Transverse colon (tissue), 4 donors: ENCODE measurements at places on chromosomes 5 and 9. TPM values are rescaled to one million over a fixed set of nuclear protein-coding genes. Genes with fewer than 3 reads are reported as not detected.

Gene B4GALT1
- 77.8 TPM for total RNA-seq

Gene C5orf63
- total RNA-seq, result 13.0 TPM

Gene RABL6
- 227 TPM for total RNA-seq

Gene CCL28
- 17.1 TPM for total RNA-seq

Gene SYNPO
- 15.5 TPM for total RNA-seq

Gene KIF20A
- total RNA-seq, result not detected

Gene CDX1
- total RNA-seq, result 351 TPM

GRCh38 chr5:95960667-95961616, 709 bp downstream of the ELL2 start:
- DNase-seq, result peak; percentile 88

GRCh38 chr9:137459152-137459600, at the start of gene NSMF:
Gene NSMF (minus strand): TSS chr9:137459334. CDS start chr9:137459102, 232 bp downstream.
- DNase-seq, result peak; percentile 97

GRCh38 chr5:64506567-64507263, 900 bp downstream of the RGS7BP start:
- no peak for DNase-seq

DNA sequence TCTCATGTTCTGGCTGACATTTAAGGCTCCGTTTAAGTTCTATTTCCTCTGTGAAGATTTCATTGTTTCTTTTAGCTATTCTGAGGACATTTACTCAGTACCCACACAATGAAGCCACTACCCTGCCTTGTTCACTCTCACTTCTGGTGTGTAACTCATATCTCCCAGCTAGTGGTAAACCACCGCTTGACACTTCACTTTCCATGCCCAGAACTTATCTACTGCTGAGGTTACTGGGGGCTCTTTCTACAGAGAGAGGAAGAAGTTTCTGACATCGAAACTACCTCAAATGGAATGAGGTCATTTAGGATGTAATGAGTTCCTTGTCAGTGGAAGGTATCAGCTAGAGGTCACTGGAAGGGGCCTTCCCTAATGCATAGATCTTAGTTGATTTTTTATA, 501.5 kb downstream of the DMAC1 start:
- no peak for DNase-seq

- peak; percentile 35 for DNase-seq
Measured at GRCh38 chr9:134138292-134138691, 2.4 kb downstream of the WDR5 start.

DNA sequence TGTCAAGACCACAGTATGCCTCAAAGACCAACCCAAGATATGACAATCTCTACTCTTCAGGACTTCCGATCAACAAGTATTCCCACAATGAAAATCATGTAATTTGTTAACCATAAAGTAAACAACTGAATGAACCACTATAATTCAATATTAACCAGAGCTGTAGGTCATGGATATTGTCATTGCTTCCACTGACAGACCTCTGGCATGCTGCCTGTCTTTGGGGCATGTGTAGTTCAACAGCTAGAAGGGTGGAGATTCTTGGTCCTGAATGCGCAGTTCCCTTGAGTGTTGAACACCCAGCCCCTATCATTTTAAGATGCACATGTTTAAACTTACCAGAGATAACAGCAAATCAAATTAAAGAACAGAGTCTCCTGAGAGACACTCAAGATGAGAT, 283.0 kb downstream of the CEMIP2 start:
- DNase-seq, result no peak

DNA sequence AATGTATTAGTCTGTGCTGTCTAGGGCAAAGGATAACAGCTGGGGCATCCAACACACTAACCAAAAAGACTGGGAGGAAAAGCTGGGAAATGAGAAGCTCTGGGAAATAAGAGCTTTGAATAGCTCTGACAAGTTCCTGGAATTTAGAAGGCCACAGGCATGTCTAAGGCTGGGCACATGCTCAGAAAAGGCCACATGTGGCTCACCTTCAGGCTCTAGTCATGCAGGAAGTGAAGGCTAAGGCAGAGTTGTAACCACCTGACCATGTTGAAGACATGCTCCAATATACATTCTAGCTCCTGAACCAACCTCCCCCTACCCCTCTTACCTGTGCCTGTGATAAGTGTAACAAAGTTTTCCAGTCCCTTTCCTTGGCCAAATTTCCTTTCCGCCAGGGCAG, 31.7 kb downstream of the CLTA start:
- DNase-seq, result no peak

GRCh38 chr5:178241231-178241663, 8.6 kb upstream of the PHYKPL start:
- DNase-seq, result no peak

DNA sequence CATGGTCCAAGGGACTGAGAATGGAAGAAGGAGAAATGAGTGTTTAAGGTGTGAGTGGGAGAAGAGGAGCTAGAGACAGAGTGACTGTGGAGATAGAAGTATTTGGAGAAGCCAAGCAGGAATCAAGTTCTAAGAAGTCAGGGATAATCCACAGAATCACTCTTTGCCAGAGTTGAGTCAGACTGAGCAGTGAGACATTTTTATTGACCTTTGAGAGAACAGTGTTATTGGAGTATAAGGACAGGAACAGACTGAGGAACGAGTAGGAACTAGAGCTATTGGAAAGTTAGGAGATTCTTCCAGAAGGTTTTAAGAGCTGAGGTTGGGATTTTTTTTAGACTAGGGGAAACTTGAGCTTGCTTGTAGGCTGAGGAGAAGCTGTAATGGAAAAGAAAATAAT, 37.2 kb downstream of the RCL1 start:
- no peak for DNase-seq

DNA sequence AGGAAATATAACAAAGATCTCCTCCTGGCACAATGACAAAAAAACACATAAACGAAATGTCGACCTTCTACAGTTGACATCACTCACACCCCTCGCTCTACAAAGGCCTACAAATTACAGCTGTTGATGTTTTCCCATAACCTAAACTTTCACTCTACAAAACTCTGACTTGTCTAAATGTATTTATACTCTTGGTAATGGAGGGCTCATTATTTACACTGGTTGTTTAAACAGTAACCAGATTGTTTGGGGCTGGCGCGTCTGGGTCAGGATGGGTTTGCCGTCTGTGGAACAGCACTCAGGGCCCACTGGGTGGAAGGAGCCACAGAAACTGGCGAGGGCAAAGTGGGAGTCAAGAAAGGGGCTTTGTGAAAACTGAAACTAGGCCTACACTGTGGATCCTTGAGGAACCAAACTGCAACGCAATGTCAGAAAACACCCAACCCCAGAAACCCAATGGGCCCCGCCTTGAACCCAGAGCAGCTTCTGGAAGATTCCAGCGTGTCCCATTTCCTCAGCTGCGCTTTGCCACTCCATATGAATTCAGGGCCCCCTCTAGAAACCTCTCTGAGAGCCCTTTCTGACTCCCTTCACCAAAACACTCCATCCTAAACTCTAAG, 136.7 kb downstream of the ROR2 start:
- no peak for DNase-seq

GRCh38 chr9:87610200-87611155, 112.8 kb downstream of the DAPK1 start:
- no peak for DNase-seq

GRCh38 chr5:97434021-97434420, 251.0 kb upstream of the RIOK2 start:
- no peak for DNase-seq

GRCh38 chr5:180126716-180127681, 55.4 kb upstream of the RNF130 start:
- DNase-seq, result no peak

DNA sequence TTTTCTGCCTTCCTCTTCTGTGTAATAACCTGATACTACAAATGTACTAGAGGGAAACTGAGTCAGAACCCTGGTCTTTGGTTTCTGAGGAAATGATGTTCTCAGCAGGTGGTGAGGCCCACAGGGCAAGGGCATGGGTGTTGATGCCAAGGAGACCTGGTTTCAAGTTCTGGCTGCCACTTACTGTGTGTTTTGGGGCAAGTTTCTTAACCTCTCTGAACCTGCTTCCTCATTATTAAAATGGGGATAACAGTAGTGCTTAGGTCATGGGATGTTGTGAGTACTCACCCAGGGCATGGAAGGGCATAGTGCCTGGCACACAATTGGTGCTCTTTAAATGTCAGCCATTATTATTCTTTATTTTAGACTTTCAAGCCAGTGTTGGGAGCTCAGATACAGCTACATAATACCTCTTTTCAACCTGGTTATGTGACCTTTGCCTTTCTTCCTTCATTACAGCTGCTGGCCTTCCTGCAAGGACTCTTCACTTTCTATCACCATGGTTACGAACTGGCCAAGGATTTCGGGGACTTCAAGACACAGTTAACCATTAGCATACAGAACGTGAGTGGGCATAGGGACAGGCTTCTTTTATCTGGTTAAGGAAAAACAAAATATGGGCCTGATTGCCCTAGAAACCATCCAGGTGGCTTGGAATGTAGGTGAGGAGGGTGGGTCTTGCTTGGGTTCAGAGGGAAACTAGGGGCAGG, 131.5 kb downstream of the ARHGAP26 start:
- DNase-seq, result no peak

- DNase-seq, result no peak
Measured at GRCh38 chr9:82327641-82328040, 339.1 kb downstream of the SPATA31D1 start.

- DNase-seq, result no peak
Measured at GRCh38 chr5:89556215-89556913, 673.4 kb upstream of the MEF2C start.

GRCh38 chr5:137394380-137394779, 104.7 kb downstream of the SPOCK1 start:
- no peak for DNase-seq

- DNase-seq, result no peak
Measured at GRCh38 chr5:134086943-134087305, 27.6 kb upstream of the TCF7 start.

DNA sequence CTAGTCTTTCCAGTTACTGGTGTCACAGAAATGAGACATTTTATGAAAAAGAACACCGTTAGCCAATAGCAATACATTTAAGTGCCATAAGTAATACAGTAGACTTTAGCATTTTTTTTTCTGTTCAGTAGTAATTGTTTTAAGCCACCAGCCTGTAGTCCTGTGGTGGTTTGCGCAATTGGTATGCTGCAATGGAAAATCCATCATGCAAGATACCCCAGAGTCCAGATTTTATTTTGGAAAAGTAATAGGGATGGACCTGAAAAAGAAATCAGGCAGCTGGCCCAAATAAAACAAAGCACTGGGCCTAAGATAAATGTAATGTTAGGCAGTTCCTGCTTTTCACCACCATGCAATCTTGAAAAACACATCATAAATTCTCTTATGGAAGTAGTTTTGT, 94.6 kb upstream of the RASGRF2 start:
- no peak for DNase-seq

DNA sequence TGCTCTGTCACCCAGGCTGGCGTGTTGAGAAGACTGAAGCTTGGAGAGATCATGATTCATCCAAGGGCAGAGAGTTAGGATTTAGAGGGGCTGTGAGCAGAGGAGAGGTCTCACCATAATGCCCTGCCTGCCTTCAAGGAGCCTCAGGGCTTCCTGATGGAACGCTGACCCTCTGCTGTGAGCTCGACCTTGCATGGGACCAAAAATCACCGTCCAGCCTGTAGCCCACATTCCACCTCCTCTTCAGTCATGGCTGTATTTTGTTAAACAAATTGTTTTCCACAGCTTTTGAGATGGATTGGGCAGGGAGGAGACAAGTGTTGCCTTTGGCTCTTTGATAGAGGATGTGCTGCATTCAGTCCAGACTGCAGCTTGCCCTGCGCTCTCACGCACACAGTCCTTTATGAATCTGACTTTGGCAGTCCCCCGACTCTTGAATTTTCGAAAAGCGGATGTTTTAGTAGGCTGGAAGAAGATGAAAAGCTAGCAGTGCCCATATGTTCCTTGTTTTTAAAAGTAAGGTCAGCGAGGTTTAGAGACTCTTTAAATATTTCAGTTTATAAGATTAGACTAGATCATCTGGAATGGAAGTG, 79.5 kb downstream of the MVB12B start:
- DNase-seq, result no peak
